Right kidney (tissue), 9 donors: ENCODE measurements at places on chromosomes 12 and 14.
A peak's percentile ranks its signal among the peaks of the same experiment; 100 is the strongest.

DNA sequence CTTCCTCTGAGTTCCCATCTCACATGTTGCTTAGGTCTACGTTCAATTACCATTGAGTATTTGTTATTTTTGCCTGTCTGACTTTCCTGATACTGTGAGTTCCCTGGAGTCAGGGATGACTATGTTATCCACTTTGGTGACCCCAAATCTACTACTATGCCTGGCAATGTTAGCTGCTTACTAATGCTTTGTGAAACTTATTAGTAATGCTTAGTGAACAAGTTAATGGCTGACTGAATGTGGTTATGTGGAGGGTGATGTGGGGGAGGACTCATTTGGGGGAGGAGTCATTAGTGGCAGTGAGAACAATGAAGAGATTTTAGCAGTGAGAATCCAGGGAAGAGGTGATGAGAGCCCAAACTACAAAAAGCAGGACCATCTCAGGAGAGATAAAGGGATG lies 121.6 kb downstream of the KTN1 start:
- no peak for DNase-seq

DNA sequence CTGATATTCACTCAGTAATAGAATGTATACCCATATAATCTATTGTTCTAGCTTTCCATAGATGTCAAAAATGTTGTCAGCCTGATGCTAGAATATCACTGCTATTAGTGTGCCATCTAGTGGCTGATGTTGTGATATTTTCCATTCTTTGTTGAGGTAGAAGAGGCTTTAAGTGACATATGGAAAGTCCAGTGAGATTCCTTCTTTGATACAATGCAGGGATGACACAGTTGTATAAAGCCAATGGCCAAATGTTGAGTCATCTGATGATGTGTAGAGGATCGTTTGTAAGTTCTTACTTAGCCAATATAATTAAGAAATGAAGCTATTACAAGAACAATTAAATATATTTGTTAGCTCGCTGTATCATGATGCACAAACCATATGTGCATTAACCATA lies 58.1 kb upstream of the PCED1B start:
- peak; percentile 28 for DNase-seq

GRCh38 chr12:9710584-9711375 lies 22.1 kb downstream of the CLECL1 start:
- no peak for DNase-seq

DNA sequence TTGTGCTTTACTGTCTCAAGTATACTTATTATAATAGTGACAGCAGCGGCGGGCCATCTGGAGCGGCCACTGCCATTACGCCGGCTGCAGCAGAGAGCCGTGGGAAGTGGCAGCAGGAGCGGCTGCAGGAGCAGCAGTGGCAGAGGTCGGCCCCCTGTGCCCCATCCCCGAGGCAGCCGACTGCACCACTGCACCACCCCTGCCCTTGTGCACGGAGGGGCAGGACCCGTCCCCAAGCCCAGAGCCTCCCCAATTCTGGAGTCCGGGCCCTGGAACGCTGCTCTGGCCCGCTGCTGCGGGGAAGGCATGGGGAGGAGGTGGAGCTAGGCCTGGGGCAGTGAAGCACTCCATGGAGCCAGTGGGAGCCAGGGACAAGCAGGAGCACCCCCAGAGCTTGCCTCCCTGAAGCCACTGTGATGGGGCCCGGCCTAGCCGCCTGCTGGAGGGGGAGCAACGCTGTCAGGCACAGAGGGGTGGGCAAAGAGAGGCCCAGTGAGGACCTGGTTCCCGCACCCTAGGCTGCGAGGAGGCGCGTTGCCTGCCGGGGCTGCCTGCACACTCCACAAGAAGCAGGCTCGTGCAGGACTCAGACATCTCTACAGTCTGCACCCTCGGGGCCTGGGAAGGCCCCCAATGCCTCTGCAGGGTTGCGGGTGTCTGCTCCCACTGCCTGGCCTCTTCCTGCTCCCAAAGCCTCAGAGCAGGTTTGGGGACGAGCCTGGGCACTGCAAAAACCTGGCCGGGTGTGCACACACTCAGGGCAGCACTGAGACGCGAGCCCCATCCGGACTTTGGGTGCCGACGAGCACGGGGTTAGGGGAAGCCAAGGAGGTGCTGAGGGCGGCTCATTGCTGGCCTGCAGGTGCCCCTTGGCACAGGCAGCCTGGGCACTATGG lies 74.2 kb upstream of the RASSF8 start:
- no peak for DNase-seq

- DNase-seq, result no peak
Observed at GRCh38 chr12:71727958-71728357, 26.7 kb upstream of the RAB21 start.

- no peak for DNase-seq
Observed at GRCh38 chr12:5257763-5258495, 174.0 kb upstream of the NTF3 start.

GRCh38 chr12:76252031-76252430 lies 96.2 kb downstream of the BBS10 start:
- DNase-seq, result no peak

DNA sequence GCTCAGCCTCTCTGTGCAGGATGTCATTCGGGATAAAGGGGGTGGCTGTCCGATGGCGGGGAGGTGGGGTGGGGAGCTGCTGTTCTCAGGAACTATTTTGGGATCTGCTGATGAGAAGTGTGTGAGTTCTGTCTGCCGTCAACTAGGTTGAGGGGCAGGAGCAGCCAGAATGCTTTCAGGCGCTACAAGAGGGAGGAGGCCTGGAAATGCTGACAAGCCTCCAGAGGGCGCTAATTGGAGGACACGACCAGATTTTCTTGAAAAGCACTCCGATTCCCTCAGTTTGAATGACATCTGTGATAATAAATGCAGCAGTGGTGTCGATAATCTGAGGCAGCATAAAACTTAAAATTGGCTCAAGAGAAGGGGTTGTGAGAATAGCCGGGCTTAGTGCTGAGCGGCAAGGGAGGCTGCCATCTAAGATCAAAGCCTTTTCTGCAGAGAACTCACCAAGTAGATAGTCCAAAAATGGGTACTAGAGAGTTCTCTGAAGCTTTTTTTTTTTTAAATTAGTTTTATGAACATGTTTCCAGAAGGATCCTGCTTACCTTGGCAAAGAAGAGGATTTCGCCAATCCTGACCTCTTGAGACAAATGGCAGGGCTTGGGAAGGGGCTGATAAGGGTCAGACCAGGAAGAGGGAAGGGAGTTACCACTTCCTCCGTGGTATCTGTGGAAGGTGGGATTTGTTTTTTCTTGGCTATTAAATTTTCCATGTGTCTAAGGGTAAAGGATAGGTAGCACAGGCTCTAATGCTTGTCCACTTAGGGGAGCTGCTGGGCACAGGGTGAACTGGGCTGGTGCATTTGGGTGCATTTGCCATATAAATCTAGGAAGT lies 94.4 kb downstream of the CRACR2A start:
- DNase-seq, result no peak

- DNase-seq, result peak; percentile 7
Observed at GRCh38 chr12:92362126-92362525, 216.5 kb upstream of the BTG1 start.

DNA sequence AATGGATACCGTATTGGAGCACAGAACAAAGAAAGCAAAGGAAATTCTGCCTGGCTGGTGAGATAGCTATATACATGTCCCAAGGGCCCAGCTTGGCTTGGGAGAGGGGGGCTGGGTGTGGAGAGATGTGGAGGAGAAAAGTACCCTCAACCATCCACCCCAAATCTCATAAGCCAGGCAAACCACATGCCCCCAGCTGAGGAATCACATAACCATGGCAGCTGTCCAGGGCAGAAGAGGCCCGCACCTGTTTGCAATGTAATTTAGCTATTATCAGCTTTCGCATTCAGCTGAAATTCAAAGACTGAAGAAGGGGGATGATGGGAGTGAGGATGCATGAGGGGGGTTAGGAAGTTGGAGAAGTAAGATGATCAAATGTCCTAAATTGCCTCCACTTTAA lies 196.1 kb downstream of the TBX5 start:
- no peak for DNase-seq

- DNase-seq, result no peak
Observed at GRCh38 chr14:74682169-74682952, 30.5 kb downstream of the AREL1 start.

DNA sequence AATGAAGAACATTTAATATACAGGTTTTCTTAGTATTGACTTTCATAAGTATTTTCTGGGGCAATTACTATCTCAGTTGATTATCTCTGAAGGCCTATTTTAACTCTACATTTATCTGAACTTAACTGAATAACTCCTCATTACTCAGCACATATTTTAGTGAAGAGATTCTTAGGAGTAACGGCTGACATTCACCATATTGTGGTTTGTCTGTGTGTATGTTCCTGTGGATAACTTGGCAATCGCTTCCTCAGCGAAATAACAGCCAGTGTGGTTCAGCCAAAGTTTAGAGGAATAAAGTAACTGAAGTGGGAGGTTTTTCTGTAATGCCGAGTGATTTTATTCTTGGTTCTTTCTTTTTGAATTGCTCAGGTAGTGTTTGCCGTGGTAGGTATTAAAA lies 168.0 kb downstream of the RAD51B start:
- DNase-seq, result no peak

GRCh38 chr12:30448038-30448437 lies 247.6 kb downstream of the IPO8 start:
- DNase-seq, result no peak

- no peak for DNase-seq
Observed at GRCh38 chr12:108146035-108146893, 17.2 kb downstream of the WSCD2 start.

DNA sequence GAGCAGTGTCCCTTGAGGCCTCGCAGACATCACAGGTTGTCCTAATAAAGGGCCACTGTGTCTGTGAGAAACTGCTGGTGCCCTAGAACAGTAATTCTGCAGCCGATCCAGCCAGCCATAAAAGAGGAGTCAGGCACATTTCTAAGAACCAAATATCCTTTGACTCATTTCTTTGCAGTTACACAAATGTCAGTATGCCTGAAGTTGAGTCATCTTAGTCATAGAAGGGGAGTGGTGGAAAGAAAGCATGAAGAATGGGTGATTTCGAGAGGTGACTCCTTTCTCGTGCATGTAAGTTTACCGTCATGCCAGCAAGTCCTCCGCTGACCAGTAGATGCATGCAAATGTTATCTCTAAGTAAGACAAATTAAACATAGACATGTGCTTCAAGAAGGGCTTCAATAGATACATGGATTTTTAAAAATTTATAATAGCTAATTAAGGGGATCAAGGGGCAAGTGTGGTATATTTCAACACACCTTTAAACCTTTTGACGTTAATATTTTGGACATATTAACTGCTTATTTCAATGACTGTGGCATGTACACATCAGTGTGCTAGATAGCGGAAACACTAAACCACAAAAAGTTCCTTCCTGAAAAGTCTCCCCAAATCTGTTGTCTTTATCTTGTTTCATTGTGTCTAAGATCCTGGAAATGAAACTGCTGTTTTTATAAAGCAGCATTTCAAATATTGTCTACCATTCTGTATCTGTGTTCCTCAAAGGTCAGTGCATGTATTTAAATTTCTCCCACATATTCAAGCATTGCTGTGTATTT lies 497.4 kb downstream of the NPAS3 start:
- DNase-seq, result no peak

DNA sequence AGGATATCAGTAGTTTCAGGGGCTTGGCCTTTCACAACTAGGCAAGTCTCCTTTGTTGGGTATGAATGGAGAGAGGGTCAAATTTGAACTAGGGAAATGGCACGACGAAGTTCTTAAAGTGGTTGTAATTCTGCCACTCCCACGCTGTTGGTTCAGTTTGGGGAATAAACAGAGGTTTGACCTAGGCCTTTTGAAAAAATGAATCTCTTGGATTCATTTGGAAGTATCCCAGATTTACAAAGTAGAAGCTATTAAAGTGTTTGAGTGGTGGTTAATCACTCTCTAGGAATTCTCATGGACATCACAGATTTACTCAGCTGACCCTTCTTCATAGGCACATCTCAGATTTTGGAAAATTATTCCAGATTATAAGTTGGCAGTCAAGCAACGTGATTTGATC lies 14.8 kb downstream of the BATF start:
- no peak for DNase-seq

GRCh38 chr12:109695961-109696461 lies 17.6 kb upstream of the FAM222A start:
- peak; percentile 61 for DNase-seq

DNA sequence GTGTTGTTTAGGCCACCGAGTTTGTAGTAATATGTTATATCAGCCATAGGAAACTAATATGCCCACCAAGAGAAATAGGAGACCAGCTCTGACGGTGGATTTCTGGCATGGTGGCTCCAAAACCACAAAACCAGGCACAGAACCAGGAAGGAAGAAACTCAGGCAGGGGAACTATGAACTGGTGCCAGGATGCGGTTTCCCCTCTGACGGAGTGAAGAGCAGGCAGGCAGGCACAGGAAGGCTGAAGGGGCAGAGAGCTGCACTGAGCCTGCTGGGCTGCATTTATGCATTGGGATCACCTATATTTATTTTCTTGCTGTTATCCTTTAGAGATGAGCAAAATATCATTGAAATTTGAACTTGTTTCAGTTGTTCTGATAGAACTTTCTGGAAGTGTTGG lies 479.4 kb downstream of the VRK1 start:
- DNase-seq, result no peak
